B cell (primary cell): ENCODE measurements at places on chromosomes 4 and X.

DNA sequence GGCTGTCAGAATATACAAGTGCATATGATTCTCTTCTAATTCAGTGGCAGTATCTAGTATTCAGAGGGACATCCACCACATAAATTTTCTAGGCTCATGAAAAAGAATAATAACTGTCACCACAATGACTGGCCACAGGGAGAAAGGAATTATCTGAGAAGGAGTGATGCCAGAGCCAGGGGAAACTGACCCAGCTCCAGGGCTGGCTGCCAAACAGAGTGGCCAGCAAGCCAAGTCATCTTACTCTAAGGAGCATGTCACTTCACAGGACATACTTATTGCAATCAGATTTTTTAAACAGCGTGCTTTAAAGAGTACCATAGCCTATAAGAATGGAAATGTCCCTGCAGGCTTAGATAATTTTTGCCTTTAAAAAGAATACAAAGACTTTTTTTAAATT, 5.8 kb upstream of the SEPTIN11 start:
- no peaks in the 10 kb centered on the region for H3K36me3 ChIP-seq
- no peaks in the 10 kb centered on the region for H3K4me1 ChIP-seq
- no peak overlapping the region for H3K4me3 ChIP-seq
- no peaks in the 10 kb centered on the region for H3K27me3 ChIP-seq
- no peak overlapping the region for H3K27ac ChIP-seq

- no peaks in the 10 kb centered on the region for H3K4me1 ChIP-seq
- no peak overlapping the region for H3K4me3 ChIP-seq
- no peaks in the 10 kb centered on the region for H3K27me3 ChIP-seq
- no peak for DNase-seq
- no peaks in the 10 kb centered on the region for H3K36me3 ChIP-seq
These were observed 250.0 kb upstream of the NDST3 start for GRCh38 chr4:117784266-117784665.

GRCh38 chr4:88477229-88477860, 20.4 kb downstream of the HERC5 start:
- no peak for DNase-seq
- no peak overlapping the region for H3K4me3 ChIP-seq
- no peaks in the 10 kb centered on the region for H3K27me3 ChIP-seq
- no peaks in the 10 kb centered on the region for H3K4me1 ChIP-seq
- H3K27ac ChIP-seq, result no peak overlapping the region

- H3K36me3 ChIP-seq, result no peaks in the 10 kb centered on the region
- no peak for DNase-seq
- H3K27ac ChIP-seq, result no peak overlapping the region
- H3K27me3 ChIP-seq, result no peaks in the 10 kb centered on the region
- H3K4me3 ChIP-seq, result no peak overlapping the region
- no peaks in the 10 kb centered on the region for H3K4me1 ChIP-seq
These were observed 2.5 kb upstream of the TMEM47 start for GRCh38 chrX:34659575-34659974.

GRCh38 chrX:142250502-142250901, 45.4 kb upstream of the MAGEC2 start:
- H3K36me3 ChIP-seq, result no peaks in the 10 kb centered on the region
- H3K4me3 ChIP-seq, result no peak overlapping the region
- no peak overlapping the region for H3K27ac ChIP-seq

DNA sequence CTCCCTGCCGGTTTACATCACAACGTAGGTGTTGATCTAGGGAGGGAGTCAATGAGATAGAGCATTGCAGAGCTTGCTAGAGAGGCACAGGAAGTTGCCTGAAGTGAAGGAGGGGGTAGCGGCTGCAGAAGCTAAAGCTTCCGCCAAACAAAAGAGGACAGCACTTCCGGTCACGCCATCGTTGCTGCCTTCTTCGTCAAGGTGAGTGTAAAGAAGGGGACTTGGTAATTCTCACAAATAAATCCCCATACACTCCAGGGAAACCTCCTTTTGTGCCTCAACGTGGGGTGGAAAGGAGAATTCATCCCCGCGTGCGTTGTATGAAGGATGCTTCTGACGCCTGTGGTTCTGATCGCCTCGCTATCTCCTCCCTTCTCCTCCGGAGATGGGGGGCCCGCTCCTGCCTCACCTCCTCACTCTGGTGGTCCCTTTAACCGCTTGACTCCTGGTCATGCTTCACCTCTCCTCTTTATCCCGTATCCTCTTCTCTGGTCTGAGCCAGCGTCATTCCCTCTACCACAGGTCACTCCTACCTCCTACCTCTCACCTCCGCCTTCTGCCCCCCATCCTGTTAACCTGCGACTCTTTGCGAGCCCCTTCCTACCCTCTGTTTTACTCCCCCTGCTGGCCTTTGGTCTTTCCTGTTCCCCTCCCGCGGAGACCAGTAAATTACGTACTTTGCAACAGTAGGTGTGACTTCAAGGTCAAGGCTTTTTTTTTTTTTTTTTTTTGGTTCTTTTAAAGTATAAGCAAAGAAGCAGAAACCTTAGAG, 59.9 kb downstream of the GSPT2 start:
- H3K4me1 ChIP-seq, result peaks cover 11% of the 10 kb centered on the region
- H3K36me3 ChIP-seq, result no peaks in the 10 kb centered on the region
- H3K27me3 ChIP-seq, result no peaks in the 10 kb centered on the region
- peak overlapping the region; percentile 60 for H3K4me3 ChIP-seq
- peak overlapping the region; percentile 69 for H3K27ac ChIP-seq

DNA sequence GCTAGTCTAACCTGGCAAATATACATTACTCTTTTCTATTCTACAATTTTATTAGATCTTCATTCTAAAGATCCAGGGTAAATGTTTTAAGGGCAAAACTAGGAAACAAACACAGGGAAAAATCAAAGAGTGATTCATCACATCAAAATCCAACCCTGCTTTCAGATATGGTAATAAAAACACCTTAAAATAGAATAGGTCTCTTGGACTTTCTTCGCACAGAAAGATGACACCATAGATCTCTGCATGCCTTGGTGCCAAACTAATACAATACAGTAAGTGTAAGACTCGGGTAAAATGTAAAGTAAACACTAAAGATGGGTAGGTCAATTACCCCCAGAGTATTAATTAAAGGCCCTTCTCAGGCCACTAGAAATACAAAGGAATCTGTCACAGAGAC, 34.2 kb downstream of the LDB2 start:
- no peaks in the 10 kb centered on the region for H3K27me3 ChIP-seq
- no peaks in the 10 kb centered on the region for H3K4me1 ChIP-seq
- H3K27ac ChIP-seq, result no peak overlapping the region
- no peaks in the 10 kb centered on the region for H3K36me3 ChIP-seq
- DNase-seq, result no peak

- no peak overlapping the region for H3K27ac ChIP-seq
- H3K4me3 ChIP-seq, result no peak overlapping the region
- H3K27me3 ChIP-seq, result no peaks in the 10 kb centered on the region
- DNase-seq, result no peak
- H3K36me3 ChIP-seq, result no peaks in the 10 kb centered on the region
These were observed 31.8 kb upstream of the MAGEB10 start for GRCh38 chrX:27775984-27776383.

GRCh38 chr4:155164718-155165117, 43.7 kb upstream of the NPY2R start:
- H3K27me3 ChIP-seq, result no peaks in the 10 kb centered on the region
- no peaks in the 10 kb centered on the region for H3K4me1 ChIP-seq
- H3K4me3 ChIP-seq, result no peak overlapping the region
- no peak overlapping the region for H3K27ac ChIP-seq
- no peaks in the 10 kb centered on the region for H3K36me3 ChIP-seq

DNA sequence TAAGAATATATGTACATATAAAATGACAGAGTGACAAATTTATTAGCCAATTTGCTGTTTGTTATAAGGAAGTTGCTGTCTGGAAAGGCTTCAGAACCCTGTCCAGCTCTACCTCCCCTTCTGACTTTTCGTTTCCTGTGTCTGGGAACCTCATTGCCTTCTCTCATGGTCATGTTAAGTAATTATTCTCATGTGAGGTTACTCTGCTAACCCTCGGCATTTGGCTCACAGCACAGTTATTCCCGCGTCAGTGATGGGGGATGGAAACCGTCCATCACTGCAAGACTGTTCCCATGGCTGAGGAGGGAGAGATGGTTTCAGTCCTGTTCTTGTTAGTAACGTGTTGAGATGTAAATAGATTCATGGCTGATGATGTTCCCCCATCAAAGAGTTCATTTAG, 11.9 kb downstream of the EDNRA start:
- no peak overlapping the region for H3K27ac ChIP-seq
- no peaks in the 10 kb centered on the region for H3K36me3 ChIP-seq
- H3K4me1 ChIP-seq, result no peaks in the 10 kb centered on the region

- no peaks in the 10 kb centered on the region for H3K36me3 ChIP-seq
- DNase-seq, result no peak
- H3K27me3 ChIP-seq, result no peaks in the 10 kb centered on the region
- no peaks in the 10 kb centered on the region for H3K4me1 ChIP-seq
- H3K27ac ChIP-seq, result no peak overlapping the region
These were observed 24.9 kb upstream of the DYNLT3 start for GRCh38 chrX:37872303-37872655.

GRCh38 chrX:105527759-105528158, 294.6 kb upstream of the NRK start:
- H3K27ac ChIP-seq, result no peak overlapping the region
- no peaks in the 10 kb centered on the region for H3K36me3 ChIP-seq
- no peaks in the 10 kb centered on the region for H3K27me3 ChIP-seq
- no peak for DNase-seq
- H3K4me3 ChIP-seq, result no peak overlapping the region

GRCh38 chrX:75781611-75782010, 3.4 kb downstream of the MAGEE2 start:
- H3K36me3 ChIP-seq, result no peaks in the 10 kb centered on the region
- H3K4me1 ChIP-seq, result no peaks in the 10 kb centered on the region
- H3K27me3 ChIP-seq, result no peaks in the 10 kb centered on the region
- H3K4me3 ChIP-seq, result no peak overlapping the region

GRCh38 chrX:42739258-42739657, 38.7 kb downstream of the PPP1R2C start:
- H3K27me3 ChIP-seq, result no peaks in the 10 kb centered on the region
- DNase-seq, result peak; percentile 74
- H3K27ac ChIP-seq, result peak overlapping the region; percentile 51
- no peaks in the 10 kb centered on the region for H3K36me3 ChIP-seq
- H3K4me3 ChIP-seq, result no peak overlapping the region
- H3K4me1 ChIP-seq, result peaks cover 17% of the 10 kb centered on the region

DNA sequence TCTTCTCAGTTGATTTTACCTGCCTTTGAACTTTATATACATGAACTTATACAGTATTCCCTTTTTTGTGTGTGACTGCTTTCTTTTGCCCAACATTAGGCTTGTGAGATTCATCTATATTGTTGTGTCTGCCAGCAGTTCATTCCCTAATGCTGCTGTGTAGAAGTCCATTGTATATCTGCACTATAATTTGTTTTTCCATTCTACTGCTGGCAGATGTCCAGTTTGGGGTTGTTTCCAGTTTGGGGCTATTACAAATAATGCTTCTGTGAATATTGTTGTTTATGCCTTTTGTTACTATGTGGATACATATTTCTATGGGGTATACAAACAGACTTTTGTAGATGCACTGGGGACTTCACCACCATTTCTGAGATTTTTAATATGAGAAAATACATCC, 268.4 kb downstream of the DCTD start:
- no peak overlapping the region for H3K4me3 ChIP-seq
- no peak overlapping the region for H3K27ac ChIP-seq
- no peaks in the 10 kb centered on the region for H3K36me3 ChIP-seq
- H3K27me3 ChIP-seq, result no peaks in the 10 kb centered on the region

- no peak overlapping the region for H3K4me3 ChIP-seq
- H3K27ac ChIP-seq, result no peak overlapping the region
- no peak for DNase-seq
- H3K4me1 ChIP-seq, result no peaks in the 10 kb centered on the region
These were observed 40.3 kb downstream of the C4orf54 start for GRCh38 chr4:99617374-99617773.

- H3K27me3 ChIP-seq, result peaks cover 35% of the 10 kb centered on the region
- H3K27ac ChIP-seq, result no peak overlapping the region
- no peaks in the 10 kb centered on the region for H3K36me3 ChIP-seq
- peaks cover 26% of the 10 kb centered on the region for H3K4me1 ChIP-seq
- no peak overlapping the region for H3K4me3 ChIP-seq
These were observed 92.4 kb downstream of the HPRT1 start for GRCh38 chrX:134552351-134552750.

DNA sequence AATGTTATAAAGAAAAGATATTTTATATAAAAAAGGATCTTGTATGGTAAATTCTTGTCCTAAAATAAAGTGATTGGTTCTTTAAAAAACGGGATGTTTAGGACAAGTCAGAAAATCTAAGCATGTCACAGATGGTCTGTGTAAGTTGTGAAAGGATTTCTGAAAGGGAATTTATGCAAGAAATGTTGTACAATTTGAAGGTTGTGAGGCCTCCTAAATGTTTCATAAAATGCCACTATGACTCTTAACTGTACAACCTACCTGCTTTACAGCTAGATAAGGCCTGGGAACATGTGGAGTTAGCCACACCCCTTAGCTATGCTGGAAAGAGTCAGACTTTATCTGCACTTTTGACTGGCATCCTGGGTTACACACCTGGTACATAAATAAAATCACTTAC, 951.5 kb upstream of the POU3F4 start:
- no peak for DNase-seq
- H3K27me3 ChIP-seq, result no peaks in the 10 kb centered on the region
- no peak overlapping the region for H3K27ac ChIP-seq
- H3K4me1 ChIP-seq, result no peaks in the 10 kb centered on the region

DNA sequence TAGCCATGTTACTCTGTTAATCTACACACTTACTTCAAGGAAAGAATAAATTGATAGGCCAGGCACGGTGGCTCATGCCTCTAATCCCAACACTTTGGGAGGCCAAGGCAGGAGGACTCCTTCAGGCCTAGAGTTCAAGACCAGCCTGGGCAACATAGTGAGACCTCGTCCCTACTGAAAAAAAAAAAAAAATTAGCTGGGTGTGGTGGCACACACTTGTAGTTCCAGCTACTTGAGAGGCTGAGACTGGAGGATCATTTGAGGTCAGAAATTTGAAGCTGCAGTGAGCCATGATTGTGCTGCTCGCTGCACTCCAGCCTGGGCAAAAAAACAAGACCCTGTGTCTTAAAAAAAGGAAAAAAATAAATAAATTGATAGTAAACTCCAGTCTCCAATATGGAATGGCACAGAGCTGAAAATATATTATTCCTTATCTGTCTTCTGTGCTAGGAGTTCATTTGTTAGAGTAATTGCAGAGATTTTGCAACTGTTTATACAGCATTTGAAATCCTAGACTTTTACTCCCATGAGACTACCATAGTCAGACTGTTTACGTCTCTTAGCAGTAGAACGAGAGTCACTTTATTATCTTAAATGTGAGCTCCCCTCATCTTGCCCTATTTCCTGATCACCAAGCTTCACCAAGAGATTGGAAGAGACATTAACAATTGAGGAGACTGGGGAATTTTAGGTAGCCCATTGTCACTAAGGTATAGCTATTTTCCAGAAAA, 18.8 kb upstream of the TMEM131L start:
- H3K27me3 ChIP-seq, result no peaks in the 10 kb centered on the region
- H3K27ac ChIP-seq, result no peak overlapping the region
